Fibroblast of mammary gland (primary cell): ENCODE measurements at places on chromosomes 1 and 21.
A peak's percentile ranks its signal among the peaks of the same experiment; 100 is the strongest.

GRCh38 chr1:172352435-172352834 is 68.0 kb upstream of the C1orf105 start:
- peak; percentile 40 for DNase-seq

DNA sequence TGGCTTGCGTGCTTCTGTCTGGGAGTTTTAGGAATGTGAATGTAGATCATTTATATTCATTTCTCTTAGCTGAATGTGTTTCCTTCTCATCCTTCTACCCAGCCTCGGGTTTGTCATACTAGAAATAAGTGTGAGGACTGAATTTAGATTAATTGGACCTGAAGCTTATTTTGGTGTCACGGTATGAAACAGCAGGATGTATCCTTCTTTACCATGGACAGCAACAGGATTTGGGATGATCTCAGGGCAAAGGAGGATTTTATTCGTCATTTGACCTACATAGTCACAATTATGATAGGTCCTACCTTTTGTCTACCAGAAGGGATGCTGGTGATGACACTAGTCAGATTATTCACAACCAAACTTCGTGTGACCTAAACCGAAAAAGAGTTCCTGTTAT is 127.4 kb downstream of the FMN2 start:
- DNase-seq: no peak

DNA sequence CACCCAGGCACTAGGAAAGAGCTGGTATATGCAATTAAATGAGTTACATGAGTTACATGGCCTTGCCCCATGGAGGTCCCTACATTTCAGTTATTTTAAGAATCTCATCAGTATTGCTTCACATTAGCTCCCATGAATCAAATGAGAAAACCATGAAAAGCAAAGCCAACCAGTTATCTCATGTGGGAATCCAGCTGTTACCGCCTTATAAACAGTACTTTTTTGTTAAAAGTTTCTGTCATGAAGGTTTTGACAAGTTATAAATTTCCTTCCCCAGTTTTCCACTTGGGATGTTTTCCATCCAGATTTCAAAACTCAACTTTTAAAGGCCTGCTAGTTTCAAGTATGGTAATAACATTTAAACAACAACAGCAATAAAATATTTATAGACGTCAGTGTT is 544.8 kb downstream of the NUF2 start:
- DNase-seq: no peak

DNA sequence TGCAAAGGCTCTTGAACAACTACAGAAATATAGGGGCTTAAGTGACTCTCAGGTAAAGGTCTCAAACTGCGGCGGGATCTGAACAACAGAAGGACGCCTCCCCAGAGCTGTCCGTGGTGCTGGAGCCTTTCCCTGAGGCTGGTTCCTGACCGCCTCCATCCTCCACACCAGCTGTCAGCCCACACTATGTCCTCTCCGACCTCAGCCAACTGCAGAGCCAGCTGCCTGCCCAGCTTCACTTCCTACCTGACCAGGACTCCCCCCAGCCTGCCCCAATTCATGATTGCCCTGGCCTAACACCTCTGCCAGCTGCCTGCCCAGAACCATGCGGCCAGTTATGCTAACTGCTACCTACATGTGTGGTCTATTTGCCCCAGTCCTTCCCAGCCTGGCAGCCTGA is 63.6 kb upstream of the ZC3H12A start:
- peak; percentile 17 for DNase-seq

- DNase-seq: no peak
These were observed 34.6 kb upstream of the RRP15 start for GRCh38 chr1:218250492-218250891.

- no peak for DNase-seq
These were observed 20.6 kb downstream of the ABCD3 start for GRCh38 chr1:94438692-94439276.

- DNase-seq: no peak
These were observed 6.6 kb upstream of the TMEM167B start for GRCh38 chr1:109083923-109084322.

GRCh38 chr1:238653693-238654321 is 732.6 kb upstream of the CHRM3 start:
- DNase-seq: peak; percentile 78

- no peak for DNase-seq
These were observed 9.8 kb downstream of the NPR1 start for GRCh38 chr1:153688276-153688675.

DNA sequence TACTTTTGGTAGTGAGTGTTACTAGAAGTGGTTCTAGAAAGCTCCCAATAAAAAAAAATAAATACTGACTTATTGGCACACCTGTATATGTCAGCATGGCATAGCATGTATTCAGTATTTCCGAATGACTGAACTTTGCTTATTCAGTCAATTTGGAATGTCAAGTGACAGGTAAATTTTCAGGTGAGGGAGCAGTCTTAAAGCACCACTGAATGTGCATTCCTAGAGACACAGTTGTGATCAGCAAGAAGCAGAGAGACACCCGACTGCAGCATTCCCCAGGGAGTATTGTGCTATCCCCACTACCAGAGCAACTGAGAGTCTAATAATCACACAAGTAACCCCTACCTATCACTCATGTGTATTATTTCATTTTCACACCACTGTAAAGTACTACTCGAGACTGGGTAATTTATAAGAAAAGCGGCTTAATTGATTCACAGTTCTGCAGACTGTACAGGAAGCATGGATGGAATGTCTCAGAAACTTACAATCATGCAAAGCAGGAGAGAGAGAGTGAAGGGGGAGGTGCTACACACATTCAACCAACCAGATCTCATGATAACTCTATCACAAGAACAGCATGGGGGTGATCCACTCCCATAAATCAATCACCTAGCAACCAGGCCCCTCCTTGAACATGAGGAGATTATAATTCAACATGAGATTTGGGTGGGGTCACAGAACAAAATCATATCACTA is 201.5 kb downstream of the TBX15 start:
- DNase-seq: no peak

DNA sequence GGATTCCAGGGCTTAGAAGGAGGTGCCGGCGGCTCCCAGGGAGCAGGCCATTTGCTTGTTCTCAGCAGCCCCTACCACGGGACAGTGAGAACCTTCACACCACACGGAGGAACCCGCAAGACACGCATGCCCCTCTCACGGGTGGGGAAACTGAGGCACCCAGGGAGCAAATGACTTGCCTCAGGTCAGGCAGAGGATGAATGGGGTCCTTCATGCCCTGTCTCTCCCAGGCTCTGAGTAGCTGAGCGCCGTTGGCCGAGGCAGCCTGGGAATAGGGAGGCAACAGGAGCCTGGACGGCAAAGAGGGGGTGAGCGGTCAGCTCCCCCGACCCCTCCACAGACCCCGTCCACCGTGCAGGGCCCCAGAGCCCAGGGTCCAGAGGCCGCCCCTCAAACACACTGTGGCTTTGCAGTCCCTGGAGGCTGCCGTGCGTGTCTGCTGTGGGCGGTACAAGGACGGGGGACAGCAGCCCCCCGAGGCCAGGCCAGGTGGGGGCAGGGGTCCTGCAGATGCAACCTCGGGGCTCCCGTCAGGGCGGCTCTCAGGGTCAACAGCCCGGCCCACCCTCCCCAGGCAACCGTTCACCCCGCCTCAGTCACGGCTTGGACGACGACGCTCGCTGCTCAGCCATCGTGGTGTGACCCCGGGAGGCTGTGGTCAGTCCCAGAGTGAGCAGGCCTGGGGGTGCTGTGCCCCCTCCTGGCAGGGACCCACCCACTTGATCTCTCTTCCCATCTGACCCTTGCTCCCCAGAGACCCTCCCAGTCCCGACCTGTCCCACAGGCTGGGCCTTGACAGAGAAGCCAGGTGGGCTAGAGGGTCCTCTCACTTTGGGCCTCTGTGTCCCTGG is 15.8 kb upstream of the COL6A2 start:
- DNase-seq: no peak

DNA sequence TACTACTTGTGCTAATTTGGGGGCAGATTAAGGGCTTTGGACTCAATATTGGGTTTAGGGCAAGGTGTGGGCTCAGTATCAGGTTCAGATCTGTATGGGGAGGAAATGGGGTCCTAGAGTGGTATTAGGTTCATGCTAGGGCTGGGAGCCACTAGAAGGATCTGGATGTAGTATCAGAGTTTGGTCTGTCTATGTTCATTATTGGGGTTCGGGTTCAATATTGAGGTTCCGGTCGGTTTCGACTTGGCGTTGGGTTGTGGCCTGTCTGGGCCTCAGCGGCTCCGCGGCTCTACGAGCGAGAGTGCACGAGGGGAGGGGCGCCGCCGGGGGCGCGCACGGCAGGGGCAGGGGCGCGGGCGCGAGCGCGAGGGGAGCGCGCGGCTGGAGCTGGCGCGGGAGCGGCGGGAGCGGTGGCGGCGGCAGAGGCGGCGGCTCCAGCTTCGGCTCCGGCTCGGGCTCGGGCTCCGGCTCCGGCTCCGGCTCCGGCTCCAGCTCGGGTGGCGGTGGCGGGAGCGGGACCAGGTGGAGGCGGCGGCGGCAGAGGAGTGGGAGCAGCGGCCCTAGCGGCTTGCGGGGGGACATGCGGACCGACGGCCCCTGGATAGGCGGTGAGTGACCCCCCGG is at the start of gene PTPRF:
Gene PTPRF, plus strand, starts transcription at position 401 of the 624 bp plus-strand sequence. CDS start 14,193 bp downstream, outside the sequence.
- peak; percentile 18 for DNase-seq

- DNase-seq: peak; percentile 40
These were observed 9.3 kb upstream of the FCAMR start for GRCh38 chr1:206979379-206980043.
